ENCODE measurements at places on chromosomes 4 and X. TPM values are rescaled to one million over a fixed set of nuclear protein-coding genes. Genes with fewer than 3 reads are reported as not detected.

GRCh38 chr4:182102576-182102975, 140.6 kb upstream of the TENM3 start:
- H3K27me3 ChIP-seq = no peaks in the 10 kb centered on the region
- no peak overlapping the region for H3K4me3 ChIP-seq
- H3K36me3 ChIP-seq = no peaks in the 10 kb centered on the region
- no peak for DNase-seq

GRCh38 chrX:155070038-155070437, 898 bp downstream of the CMC4 start:
- peaks cover 6% of the 10 kb centered on the region for H3K4me1 ChIP-seq
- DNase-seq = no peak

DNA sequence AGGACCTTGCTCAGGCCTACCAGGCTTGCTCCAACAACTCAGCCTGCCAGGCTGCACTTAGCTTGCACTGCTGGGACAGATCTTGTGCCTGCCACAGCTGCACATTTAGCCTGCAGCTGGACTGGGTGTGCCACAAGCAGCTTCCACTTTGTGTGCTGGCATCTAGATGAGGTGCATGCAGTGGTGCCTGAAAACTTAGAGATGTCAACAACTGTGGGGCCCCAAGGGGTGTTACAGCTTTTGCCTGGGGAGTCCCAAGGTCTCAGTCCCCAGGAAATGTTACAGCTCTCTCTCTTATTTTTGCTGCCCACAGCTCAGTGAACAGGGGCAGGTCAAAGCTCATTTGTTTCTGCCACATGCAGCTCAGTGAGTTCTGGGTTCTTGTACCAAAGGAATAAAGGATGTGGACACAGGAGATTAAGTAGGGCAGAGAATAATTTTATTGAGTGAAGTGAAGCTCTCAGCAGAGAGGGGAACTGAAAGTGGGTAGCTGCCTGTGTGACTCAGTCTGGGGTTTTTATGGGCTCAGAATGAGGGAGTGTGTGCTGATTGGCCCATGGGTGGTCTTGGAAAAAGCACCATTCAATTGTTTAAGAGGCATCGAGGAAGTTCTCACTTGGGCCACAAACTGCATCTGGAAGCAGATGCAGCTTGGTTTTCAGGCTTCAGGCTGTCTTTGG, 828.3 kb downstream of the TECRL start:
- no peaks in the 10 kb centered on the region for H3K27me3 ChIP-seq
- no peak overlapping the region for H3K4me3 ChIP-seq
- H3K27ac ChIP-seq = no peak overlapping the region
- no peak for DNase-seq
- H3K4me1 ChIP-seq = no peaks in the 10 kb centered on the region

DNA sequence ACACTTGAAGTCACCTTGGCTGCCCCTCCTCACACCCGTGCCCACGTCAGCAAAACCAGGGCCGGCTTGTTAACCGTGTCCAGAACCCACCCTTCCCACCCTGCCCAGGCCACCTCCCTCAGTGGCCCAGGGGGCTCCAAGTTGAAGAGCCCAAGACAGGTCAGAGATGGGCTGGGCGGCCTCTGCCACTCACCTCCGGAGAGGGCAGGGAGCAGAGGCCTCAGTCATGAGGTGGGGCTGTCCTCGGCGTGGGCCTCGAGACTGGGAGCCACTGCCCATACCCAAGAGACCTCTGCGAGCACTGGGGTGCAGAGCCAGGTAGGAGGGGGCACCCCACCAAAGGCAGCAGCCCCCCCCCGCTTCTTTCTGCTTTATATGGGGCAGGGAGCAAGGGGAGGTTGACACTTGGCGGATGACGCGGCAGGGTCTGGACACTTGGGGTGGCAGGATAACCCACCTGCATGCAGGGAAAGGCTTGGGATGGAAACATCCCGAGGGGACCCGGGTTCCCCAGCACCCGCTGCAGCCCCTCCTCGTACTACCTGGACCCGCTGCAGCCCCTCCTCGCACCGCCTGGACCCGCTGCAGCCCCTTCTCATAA, 38.0 kb upstream of the SPON2 start:
- no peaks in the 10 kb centered on the region for H3K36me3 ChIP-seq
- peaks cover 36% of the 10 kb centered on the region for H3K4me1 ChIP-seq
- H3K4me3 ChIP-seq = no peak overlapping the region
- H3K27ac ChIP-seq = peak overlapping the region; percentile 84

The PABPC1L2B gene
- not detected for polyA plus RNA-seq
